Panc1 (cell line): ENCODE measurements at places on chromosomes 3 and 15. TPM values are rescaled to one million over a fixed set of nuclear protein-coding genes. Genes with fewer than 3 reads are reported as not detected.

The NMB gene
- total RNA-seq = 9.5 TPM

The LRRC2 gene
- not detected for total RNA-seq

The MUSTN1 gene
- total RNA-seq = 0.49 TPM

The DNAH12 gene
- total RNA-seq = 0.21 TPM

The PAQR5 gene
- 2.0 TPM for total RNA-seq

The MTFMT gene
- 19.4 TPM for total RNA-seq

The SEMA6D gene
- total RNA-seq = 0.03 TPM

The EBLN2 gene
- 1.9 TPM for total RNA-seq

The CCR3 gene
- not detected for total RNA-seq

The TBCCD1 gene
- total RNA-seq = 14.5 TPM

The IL17RB gene
- 15.9 TPM for total RNA-seq

The GOLGA6L7 gene
- total RNA-seq = not detected

The AADACL2 gene
- not detected for total RNA-seq

The BOC gene
- 0.33 TPM for total RNA-seq

The NDN gene
- not detected for total RNA-seq

The CACNA2D2 gene
- 0.59 TPM for total RNA-seq

The CSPG4 gene
- total RNA-seq = 17.5 TPM

The PLA1A gene
- total RNA-seq = not detected

The NEK10 gene
- 5.7 TPM for total RNA-seq

The SMCO1 gene
- not detected for total RNA-seq
